HuH-7.5 (cell line): ENCODE measurements at places on chromosomes 16 and 17.
A peak's percentile ranks its signal among the peaks of the same experiment; 100 is the strongest.

GRCh38 chr17:65901394-65901793, 290.5 kb downstream of the CEP112 start:
- DNase-seq, result no peak

GRCh38 chr16:20948444-20948843, 47.9 kb downstream of the LYRM1 start:
- no peak for DNase-seq

GRCh38 chr16:69084289-69084688, 21.2 kb upstream of the HAS3 start:
- no peak for DNase-seq

DNA sequence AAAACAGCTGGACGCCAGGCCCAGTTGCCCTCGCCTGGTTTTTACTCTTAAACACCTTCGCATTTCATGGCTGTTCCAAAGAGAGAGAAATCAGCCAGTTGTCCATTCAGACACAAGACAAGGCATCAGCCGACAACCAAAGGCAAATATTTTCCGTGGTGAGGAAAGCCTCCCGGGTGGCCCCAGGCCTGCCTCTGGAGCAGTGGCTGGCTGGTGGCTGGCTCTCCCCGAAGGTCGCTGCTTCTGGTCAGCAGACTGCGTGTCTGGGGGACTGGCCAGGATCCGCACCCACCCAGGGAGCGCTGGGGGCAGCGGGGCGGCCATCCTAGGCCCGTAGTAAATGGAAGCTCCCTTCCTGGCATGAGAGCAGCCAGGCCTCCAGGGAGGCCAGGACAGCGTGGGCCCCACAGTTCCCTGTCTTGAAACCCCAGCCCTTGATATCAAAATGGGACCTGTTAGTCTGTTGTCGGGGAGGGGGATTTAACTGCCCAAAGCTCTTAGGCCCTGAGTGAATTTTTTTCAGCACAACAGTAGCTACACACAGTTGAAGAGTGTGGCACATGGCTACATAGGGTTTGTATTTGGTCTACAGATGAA, 57.7 kb downstream of the SREBF1 start:
- DNase-seq, result no peak

- peak; percentile 38 for DNase-seq
Measured at GRCh38 chr17:62995377-62995885, 29.4 kb downstream of the TANC2 start.

GRCh38 chr17:1164935-1165556, 14.7 kb downstream of the ABR start:
- DNase-seq, result no peak
